Left cardiac atrium (tissue), 4 donors: ENCODE measurements at places on chromosomes 3 and 15. TPM values are rescaled to one million over a fixed set of nuclear protein-coding genes. Genes with fewer than 3 reads are reported as not detected.

Gene GNAT1
- not detected for total RNA-seq

DNA sequence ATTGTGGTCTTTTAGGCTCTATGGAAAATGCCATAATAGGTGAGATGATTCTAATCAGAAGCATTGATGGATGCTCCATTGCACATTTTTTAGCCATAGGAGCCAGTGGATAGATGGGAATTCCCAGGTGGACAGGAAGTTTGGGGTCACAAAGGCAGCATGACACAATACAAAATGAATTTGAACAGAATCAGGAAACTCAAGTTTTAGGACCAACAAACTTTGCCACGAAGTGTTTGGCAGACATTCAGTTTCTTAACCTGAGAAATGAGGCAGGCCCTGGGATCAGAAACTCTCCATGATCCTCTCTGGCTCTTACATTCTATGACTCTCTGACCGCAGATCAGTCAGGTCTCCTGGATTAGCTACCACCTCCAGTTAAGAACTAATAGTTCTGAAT lies 275.4 kb downstream of the TIGIT start:
- no peak for DNase-seq

DNA sequence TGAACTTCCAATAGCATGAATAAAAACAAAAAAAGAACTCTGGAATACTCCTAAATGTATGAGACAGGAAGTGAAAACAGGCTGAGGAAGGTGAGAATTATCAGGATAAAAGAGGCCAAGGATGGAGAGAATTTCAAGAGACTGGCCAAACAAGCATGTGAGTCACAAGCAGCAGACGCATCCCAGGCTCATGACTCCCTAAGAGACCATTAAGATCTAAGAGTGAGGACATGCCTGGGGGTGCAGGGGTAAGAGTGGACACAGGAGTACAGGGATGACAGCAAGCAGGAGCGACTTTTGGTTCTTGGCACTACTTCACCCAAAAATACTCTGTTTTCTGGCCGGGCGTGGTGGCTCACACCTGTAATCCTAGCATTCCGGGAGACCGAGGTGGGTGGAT lies 7.1 kb downstream of the SCAMP2 start:
- no peak for DNase-seq

- DNase-seq: no peak
These were observed 59.0 kb downstream of the FRMD4B start for GRCh38 chr3:69326855-69327300.

- no peak for DNase-seq
These were observed 7.1 kb downstream of the CSPG5 start for GRCh38 chr3:47571391-47572175.

- DNase-seq: no peak
These were observed 46.5 kb downstream of the FAM174B start for GRCh38 chr15:92608866-92609700.

- no peak for DNase-seq
These were observed 105.1 kb downstream of the CHST2 start for GRCh38 chr3:143224716-143225115.

Gene PLA1A
- total RNA-seq: 8.7 TPM

GRCh38 chr3:156750191-156750873 lies 75.8 kb upstream of the LEKR1 start:
- no peak for DNase-seq

- no peak for DNase-seq
These were observed 6.4 kb downstream of the NUDT16 start for GRCh38 chr3:131387796-131388489.

DNA sequence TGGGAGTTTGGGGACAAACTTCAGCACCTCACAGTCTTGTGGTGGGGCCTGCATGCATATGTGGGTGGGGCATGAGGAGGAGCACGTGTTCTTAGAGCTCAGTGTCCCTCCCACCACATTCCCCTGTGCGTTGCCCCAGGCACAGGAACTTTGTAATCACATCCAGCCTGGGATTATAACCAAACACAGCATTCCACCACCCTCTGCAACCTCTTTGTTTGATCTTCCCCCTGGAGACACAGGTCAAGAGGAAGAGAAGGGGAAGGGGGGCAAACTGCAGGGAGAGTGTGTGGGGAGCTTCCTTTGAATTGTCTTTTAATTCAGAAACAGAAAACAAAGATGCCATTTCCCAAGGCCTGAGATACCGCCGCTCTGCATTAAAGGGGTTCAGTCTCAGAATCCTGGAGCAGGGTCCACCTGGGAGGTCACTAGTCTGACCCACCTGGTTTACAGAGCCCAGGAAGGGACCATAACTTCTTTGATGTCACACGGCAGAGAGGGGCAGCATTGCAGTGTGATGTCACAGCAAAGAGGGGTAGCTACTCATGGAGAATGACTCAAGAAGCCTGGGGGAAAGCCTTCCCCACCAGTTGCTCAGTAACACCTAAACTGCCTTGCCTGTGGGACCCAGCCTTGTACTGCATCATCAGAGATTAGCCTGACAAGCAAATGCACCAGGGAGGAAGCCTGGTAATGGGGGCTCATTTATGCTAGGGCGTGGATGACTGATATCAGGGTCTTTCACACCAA lies 106.3 kb upstream of the RNU6-1 start:
- peak; percentile 56 for DNase-seq

GRCh38 chr3:195263925-195264600 lies 6.9 kb downstream of the XXYLT1 start:
- no peak for DNase-seq

Gene ATP13A5
- not detected for total RNA-seq

GRCh38 chr15:64869501-64869900 lies 27.8 kb downstream of the PLEKHO2 start:
- no peak for DNase-seq

Gene PXK
- total RNA-seq: 13.3 TPM

Gene ZSCAN2
- total RNA-seq: 4.5 TPM

DNA sequence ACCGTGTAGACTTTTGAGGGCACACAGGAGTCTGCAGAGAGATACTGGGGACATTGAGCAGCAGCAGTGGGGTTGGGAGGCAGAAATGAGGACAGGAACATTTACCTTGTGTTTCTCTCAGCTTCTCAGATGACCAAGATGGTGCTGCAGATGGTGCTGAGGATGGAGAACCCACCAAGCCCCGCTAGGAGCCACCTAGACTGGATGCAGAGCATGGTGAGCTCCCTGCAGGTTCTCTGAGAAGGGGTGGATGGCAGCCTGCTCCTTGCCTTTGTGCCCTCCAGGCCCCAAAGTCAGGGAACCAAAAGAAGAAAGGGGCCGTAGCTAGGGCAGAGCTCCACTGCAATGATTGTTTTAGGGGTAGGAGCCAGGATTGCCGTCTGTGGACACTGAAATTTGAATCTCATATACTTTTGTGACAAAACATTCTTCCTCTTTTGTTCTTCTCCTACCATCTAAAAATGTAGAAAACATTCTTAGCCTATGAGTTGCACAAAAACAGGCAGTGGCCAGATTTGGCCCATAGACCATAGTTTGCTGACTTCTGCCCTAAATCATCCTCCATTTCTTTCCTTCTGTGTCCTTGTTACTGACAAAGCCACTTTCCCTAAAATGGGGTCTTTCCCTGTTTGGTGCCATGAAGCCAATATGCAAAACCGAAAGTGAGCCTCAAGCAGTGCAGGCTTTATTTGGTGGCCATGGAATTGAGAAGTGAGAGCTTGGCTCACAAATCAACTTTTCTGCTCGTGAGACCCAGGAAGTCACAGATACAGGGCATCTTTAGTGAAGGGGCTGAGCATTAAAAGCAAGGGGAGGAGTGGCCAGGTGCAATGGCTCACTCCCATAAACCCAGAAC lies 11.9 kb upstream of the MUC20 start:
- no peak for DNase-seq

DNA sequence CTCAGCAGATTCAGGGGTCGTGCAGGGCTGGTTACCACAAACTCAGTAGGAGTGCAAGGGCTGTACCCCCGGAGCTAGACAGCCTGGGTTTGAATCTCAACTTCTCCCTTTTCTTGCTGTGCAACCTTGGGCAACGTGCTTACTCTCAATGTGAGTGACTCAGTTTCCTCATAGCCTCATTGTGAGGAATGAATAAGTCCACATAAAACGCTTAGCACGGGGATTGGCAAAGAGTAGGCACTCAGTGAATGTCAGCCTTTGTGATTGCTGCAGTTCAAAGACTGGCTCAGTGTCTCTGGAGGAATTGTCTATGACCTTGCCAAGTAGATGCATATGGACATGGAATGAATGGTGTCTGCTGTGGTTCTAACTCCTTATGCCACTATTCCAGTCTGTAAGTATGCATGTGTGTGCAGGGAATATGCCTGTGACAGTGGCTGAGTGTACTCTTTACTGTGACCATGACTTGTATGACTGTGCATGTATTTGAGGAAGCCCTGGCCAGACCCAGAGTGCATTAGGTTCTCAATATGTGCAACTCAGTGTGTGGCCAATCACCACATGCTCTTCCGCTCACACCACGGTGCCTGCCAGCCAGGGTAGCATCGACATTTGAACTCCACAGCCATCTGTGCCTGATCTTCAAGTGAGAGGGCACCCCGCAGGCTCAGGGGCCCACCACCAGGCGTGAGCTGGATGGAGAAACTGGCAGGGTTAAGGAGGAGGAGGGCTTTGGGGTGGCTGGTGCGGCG lies 900 bp upstream of the HYAL3 start:
- no peak for DNase-seq

Gene COL7A1
- 5.5 TPM for total RNA-seq

GRCh38 chr15:26562336-26562735 lies 210.5 kb downstream of the GABRB3 start:
- no peak for DNase-seq

- no peak for DNase-seq
These were observed 15.3 kb downstream of the P2RY14 start for GRCh38 chr3:151262871-151263525.

GRCh38 chr15:100759106-100759505 lies 120.5 kb upstream of the ALDH1A3 start:
- DNase-seq: no peak

Gene KIF7
- 4.8 TPM for total RNA-seq

- no peak for DNase-seq
These were observed 1.7 kb upstream of the CD47 start for GRCh38 chr3:108092501-108092900.

Gene PLSCR5
- not detected for total RNA-seq

GRCh38 chr3:102466001-102466400 lies 31.2 kb downstream of the ZPLD1 start:
- DNase-seq: no peak

Gene LINS1
- 10.6 TPM for total RNA-seq

DNA sequence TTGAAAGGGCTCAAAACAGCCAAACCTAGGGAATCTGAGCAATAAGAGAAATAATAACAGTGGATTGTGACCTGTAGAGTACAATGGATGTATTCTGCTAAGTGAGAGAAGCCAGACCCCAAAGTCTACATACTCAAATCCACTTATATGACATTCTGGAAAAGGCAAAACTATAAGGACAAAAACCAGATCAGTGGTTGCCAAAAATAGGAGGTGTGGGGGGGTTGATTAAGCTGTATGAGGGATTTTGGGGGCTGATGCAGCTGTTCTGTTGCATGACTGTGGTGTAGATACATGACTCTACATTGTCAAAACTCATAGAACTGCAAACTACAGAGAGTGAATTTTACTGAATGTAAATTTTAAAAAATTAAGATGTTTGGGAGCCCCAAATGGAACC lies 20.1 kb upstream of the CGNL1 start:
- no peak for DNase-seq

Gene NRROS
- 6.0 TPM for total RNA-seq

- DNase-seq: no peak
These were observed 38.2 kb downstream of the B3GALNT1 start for GRCh38 chr3:161066930-161067329.

- DNase-seq: no peak
These were observed 2.1 kb upstream of the EIF5A2 start for GRCh38 chr3:170910542-170910941.

GRCh38 chr15:64279131-64279530 lies 76.8 kb downstream of the CSNK1G1 start:
- no peak for DNase-seq

Gene CKMT1A
- 1.7 TPM for total RNA-seq

DNA sequence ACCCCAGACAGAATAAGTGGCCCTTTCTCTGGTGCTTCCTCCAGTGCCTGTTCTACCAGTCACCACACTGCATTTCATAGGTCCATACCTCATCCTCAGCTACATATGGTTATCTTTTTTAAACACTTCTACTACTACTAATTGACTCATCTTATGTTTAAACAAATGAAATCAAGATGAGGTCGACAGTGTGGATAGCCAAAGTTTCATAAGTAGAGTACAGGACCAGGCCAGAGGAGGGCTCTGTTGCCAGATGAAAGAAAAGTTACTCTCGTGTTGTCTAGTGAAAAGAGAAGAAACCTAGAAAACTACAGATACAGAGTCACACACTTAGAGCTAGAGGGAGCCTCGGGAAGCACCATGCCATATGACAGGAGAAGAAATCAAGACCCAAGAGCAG lies 296.1 kb downstream of the VPS13C start:
- no peak for DNase-seq

DNA sequence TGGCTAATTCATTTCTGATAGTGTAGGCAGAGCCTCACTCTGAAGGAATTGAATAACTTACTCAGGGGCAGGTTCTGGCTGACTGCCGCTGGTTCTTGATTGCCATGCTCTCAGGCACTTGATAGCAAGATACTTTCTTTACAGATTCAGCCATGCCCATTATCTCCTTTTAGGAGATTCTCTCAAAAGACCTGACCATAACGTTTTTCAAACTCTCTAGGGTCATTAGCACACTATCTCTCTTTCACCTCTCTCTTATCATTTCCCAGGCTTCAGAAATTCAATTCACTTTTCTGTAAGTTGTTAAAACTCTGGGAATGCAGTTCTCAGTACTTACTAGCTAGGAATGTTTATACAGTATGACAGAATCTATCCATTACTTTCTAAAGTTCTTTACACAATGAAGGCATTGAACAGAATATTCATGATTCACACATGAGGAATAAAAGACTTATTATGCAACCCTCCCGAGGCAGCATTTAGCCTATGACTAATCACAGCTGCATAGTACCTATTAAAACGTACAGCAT lies 850.3 kb upstream of the CADM2 start:
- DNase-seq: no peak

DNA sequence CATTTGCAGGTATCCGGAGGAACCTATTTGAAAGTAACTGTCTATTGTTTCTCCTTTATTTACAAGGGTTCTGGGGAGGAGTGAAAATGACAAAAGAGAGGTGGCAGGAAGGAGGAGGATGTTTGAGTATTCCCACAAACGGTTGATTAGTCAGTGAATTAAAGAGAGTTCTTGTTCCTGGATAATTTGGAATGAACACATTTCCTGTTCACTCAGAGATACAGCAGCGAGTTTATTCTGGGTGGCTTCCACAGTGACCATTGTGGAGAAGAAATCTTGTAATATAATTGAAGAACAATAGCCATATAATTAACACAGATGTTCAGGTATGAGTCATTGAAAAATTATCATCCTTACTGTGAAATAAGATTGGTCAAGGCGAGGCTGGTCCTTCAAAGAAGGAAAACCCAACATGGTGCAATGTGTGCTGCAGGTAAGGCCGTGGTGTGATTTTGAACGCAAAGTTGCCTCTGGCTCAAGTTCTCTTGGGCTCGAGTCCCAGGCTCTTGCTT lies 77.3 kb downstream of the NFKBIZ start:
- DNase-seq: no peak

- no peak for DNase-seq
These were observed 61.4 kb upstream of the C15orf39 start for GRCh38 chr15:75140080-75140879.

Gene CYP1A2
- total RNA-seq: not detected

Gene AADACL2
- not detected for total RNA-seq
